ENCODE measurements at places on chromosomes 16 and 17. TPM values are rescaled to one million over a fixed set of nuclear protein-coding genes. Genes with fewer than 3 reads are reported as not detected.
A peak's percentile ranks its signal among the peaks of the same experiment; 100 is the strongest.

The BAIAP3 gene
- total RNA-seq, result 17.5 TPM

The NPIPA5 gene
- total RNA-seq, result 8.5 TPM

The HOXB2 gene
- total RNA-seq, result 15.2 TPM

The HOXB1 gene
- total RNA-seq, result 0.96 TPM

The ZNF764 gene
- 36.1 TPM for total RNA-seq

The COQ9 gene
- 74.5 TPM for total RNA-seq

The NECAB2 gene
- total RNA-seq, result 4.6 TPM

GRCh38 chr16:2194852-2195321 lies 1.5 kb downstream of the CASKIN1 start:
- no peak overlapping the region for H3K27ac ChIP-seq
- H3K36me3 ChIP-seq, result no peaks in the 10 kb centered on the region
- no peak for DNase-seq
- peaks cover 3% of the 10 kb centered on the region for H3K4me1 ChIP-seq
- peaks cover 25% of the 10 kb centered on the region for H3K27me3 ChIP-seq
- H3K4me3 ChIP-seq, result peak overlapping the region; percentile 62

- no peak for DNase-seq
- H3K4me3 ChIP-seq, result no peak overlapping the region
- no peaks in the 10 kb centered on the region for H3K36me3 ChIP-seq
- H3K27me3 ChIP-seq, result peaks cover 4% of the 10 kb centered on the region
- peaks cover 10% of the 10 kb centered on the region for H3K4me1 ChIP-seq
These were observed 414.3 kb downstream of the RBFOX1 start for GRCh38 chr16:7746941-7747340.

- H3K4me3 ChIP-seq, result no peak overlapping the region
- peaks cover 21% of the 10 kb centered on the region for H3K27me3 ChIP-seq
- no peaks in the 10 kb centered on the region for H3K36me3 ChIP-seq
- no peak overlapping the region for H3K27ac ChIP-seq
These were observed 8.3 kb downstream of the DHRS7C start for GRCh38 chr17:9783050-9783449.

DNA sequence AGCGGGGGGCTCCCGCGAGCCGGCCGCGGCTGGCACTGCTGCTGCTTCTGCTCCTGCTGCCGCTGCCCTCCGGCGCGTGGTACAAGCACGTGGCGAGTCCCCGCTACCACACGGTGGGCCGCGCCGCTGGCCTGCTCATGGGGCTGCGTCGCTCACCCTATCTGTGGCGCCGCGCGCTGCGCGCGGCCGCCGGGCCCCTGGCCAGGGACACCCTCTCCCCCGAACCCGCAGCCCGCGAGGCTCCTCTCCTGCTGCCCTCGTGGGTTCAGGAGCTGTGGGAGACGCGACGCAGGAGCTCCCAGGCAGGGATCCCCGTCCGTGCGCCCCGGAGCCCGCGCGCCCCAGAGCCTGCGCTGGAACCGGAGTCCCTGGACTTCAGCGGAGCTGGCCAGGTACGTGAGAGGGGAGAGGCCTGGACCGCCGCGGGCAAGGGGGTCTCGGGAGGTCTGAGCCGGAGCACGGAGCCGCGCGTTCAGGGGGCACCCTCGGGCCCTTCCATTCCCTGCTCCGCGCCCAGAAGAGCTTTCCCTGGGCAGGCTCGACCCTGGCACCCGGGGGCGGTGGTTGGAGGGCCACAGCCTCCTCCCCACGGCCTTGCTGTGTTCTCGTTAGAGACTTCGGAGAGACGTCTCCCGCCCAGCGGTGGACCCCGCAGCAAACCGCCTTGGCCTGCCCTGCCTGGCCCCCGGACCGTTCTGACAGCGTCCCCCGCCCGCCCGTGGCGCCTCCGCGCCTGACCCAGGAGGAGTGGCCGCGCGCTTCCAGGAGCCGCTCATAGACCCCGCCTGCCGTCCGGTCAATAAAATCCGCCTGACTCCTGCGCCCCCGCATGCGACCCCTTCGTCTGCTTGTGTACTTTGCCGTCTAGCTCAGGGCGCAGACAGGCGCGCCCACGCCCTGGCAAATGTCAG lies 591 bp downstream of the NPW start:
- no peaks in the 10 kb centered on the region for H3K36me3 ChIP-seq
- peaks cover 39% of the 10 kb centered on the region for H3K27me3 ChIP-seq
- no peak overlapping the region for H3K27ac ChIP-seq
- DNase-seq, result peak; percentile 49

GRCh38 chr17:47982645-47983390 lies 11.9 kb downstream of the CDK5RAP3 start:
- H3K27me3 ChIP-seq, result peaks cover 5% of the 10 kb centered on the region
- no peak for DNase-seq
- H3K36me3 ChIP-seq, result peaks cover 22% of the 10 kb centered on the region
- H3K27ac ChIP-seq, result peak overlapping the region; percentile 79
- peak overlapping the region; percentile 34 for H3K4me3 ChIP-seq

DNA sequence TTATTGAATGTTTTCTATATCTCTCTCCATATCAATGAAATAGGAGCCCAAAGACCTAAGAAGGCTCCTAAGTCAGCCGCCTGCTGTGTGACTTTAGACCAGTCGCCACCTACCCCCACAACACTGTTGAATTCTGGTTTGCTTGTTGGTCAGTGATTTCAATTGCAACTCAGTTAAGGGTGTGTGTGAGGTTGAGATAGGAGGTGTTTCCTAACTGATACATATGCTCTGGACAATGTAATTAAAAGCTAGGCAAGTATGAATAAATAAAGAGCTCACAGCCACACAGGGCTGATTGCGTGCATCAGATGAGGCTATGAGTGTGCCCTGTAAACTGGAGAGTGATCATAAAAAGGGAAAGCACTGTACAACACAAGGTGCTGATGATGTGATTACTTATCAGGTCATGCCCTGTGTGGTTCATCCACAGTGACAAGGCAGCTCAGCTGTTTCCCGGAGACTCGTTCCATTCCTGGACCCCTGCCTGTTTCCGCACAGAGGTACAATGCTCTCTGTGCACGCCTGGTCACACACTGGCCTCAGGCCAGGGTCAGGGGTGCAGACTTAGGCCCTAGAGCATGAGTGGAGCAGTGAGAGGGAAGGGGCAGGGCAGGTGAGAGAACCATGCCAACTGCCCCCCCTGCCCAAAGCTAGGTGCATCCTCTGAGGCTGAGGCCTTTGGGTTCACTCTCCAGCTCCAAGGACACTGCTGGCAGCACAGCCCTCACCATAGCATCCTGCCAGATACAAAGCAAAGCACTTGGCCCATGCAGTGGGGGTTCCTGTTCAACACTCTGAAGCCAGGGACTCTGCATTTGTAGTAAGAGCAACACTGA lies 3.3 kb upstream of the KRT35 start:
- H3K36me3 ChIP-seq, result no peaks in the 10 kb centered on the region
- H3K27me3 ChIP-seq, result peaks cover 24% of the 10 kb centered on the region
- no peak overlapping the region for H3K4me3 ChIP-seq
- peaks cover 15% of the 10 kb centered on the region for H3K4me1 ChIP-seq

DNA sequence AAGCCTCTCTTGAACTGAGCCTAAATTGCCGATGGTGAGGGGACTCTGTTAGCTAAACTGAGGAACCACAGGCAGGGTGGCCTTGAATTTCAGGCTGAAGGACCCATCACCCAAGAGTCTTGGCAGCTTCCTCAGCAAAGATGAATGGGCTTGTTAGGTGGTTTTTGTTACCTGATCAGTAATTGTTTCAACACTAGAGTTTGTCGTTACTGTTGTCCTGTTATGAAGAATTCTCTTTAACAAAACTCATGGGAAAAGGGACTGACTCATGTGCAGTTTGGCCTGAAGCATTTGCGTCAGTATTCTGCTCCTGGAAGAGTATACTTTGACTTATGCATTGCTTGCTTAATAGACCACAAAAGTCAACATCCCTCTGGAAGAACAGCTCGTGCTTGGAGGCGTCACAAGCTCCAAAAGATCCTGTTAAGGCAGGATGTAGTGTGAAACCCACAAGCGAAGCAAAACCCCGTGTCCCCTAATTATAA lies 206.0 kb downstream of the IRX3 start:
- no peak for DNase-seq
- H3K27ac ChIP-seq, result no peak overlapping the region
- H3K4me3 ChIP-seq, result no peak overlapping the region
- no peaks in the 10 kb centered on the region for H3K36me3 ChIP-seq

DNA sequence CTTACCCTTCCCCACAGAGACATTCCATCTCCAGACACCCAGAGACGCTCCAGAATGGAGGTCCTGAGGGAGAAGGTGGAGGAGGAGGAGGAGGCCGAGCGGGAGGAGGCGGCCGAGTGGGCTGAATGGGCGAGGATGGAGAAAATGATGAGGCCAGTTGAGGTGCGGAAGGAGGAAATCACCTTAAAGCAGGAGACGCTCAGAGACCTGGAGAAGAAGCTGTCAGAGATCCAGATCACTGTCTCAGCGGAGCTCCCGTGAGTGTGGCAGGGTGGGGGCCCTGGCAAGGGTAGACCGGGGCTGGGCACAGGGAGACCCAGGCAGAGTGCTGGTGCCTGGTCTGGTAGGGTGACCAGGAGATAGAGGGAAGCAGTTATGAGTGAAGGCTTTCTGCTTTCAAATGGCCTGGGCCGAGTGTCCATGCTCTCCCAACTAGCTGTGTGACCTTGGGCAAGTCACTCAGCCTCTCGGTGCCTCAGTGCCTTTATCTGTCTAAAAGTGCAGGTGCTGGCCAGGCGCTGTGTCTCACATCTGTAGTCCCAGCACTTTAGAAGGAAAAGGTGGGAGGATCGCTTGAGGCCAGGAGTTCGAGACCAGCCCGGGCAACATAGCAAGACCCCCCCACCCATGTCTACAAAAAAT lies 3.4 kb downstream of the DRC7 start:
- no peak overlapping the region for H3K27ac ChIP-seq
- no peak for DNase-seq
- no peak overlapping the region for H3K4me3 ChIP-seq
- peaks cover 34% of the 10 kb centered on the region for H3K4me1 ChIP-seq
- H3K27me3 ChIP-seq, result no peaks in the 10 kb centered on the region
- H3K36me3 ChIP-seq, result no peaks in the 10 kb centered on the region

DNA sequence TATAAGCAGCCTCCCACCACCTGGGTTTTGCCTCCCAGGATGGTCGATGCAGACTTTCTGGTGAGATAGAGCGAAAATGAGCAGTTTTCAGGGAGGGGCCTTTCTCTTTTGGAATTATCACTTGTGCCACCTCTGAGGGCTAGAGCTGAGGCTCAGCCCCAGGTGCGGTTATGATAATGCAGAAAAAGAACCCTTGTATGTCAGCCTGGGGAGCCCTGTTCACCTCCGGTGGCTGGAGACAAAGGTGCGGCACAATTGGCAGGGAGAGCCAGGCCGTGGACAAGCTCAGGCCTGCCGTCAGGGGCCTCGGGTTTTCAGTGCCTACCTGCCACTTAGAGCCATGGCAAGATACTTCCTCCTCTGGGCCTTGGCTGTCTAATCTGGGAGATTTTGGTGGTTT lies 4.4 kb downstream of the SCPEP1 start:
- H3K27ac ChIP-seq, result no peak overlapping the region
- H3K36me3 ChIP-seq, result peaks cover 13% of the 10 kb centered on the region
- DNase-seq, result no peak
- peaks cover 12% of the 10 kb centered on the region for H3K4me1 ChIP-seq
- H3K27me3 ChIP-seq, result no peaks in the 10 kb centered on the region
- no peak overlapping the region for H3K4me3 ChIP-seq

DNA sequence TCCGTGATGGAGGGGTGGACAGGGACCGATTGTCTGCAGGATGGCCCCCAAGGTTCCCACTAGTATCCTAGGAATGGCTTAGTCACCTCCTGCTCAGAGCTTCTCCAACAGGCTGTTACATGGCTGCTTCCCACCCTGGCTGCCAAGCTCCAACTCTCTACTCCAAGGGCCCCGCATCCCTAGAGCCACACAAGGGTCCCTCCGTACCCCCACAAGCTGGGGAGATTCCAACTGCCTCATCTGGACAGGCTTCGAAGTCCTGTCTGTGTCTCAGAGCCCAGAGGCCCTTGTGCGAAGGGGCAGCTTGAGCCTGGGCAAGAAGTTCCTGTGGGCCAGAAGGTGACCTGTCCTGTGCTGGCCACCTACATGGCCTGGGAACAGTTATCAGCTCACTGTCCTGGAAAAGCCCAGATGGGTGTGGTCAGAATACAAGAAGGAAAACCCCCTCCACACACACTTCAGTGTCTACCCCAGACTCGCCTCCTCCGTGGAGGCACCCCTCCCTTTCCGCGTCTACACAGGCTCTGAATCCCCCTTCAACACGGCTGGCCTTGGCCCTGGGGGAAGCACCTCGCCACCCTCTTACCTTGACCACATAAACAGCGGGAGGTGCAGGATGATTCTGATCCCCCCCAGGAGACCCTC lies 586 bp downstream of the MEAK7 start:
- DNase-seq, result no peak
- peaks cover 3% of the 10 kb centered on the region for H3K27me3 ChIP-seq
- peak overlapping the region; percentile 88 for H3K4me3 ChIP-seq
- peak overlapping the region; percentile 71 for H3K27ac ChIP-seq
- peaks cover 9% of the 10 kb centered on the region for H3K4me1 ChIP-seq
- H3K36me3 ChIP-seq, result peaks cover 3% of the 10 kb centered on the region

- no peak for DNase-seq
- no peaks in the 10 kb centered on the region for H3K4me1 ChIP-seq
- no peaks in the 10 kb centered on the region for H3K36me3 ChIP-seq
- H3K4me3 ChIP-seq, result no peak overlapping the region
- H3K27ac ChIP-seq, result no peak overlapping the region
These were observed 207.9 kb downstream of the SNX29 start for GRCh38 chr16:12184419-12184917.

DNA sequence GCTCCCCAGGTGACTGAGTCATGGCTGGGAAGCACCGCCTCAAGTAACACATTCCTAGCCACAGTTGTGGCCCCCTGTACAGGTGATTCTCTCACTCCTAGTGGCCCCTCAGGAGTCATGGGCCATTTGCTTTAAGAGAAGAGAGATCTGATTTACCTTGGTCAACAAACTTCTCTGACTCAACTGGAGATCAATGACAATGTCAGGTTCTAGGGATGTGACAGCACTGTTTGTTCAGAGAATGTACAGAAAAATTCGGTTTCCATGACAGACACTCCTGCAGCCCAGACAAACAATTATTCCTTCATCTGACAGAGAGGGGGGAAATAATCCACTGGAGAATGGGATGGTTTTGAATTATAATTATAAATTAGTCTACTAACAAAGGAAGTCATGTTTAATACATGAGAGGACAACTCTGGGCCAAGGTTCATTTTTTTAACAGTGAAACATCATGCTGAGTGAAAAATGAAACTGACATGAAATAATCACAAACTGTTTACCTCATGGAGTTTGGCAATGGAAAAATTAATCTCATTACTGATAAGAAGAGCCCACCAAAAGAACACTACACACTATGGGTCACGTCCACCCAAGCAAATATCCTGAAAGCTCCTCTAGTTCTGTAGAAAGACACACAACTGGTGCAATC lies 9.7 kb downstream of the ERN1 start:
- no peak overlapping the region for H3K4me3 ChIP-seq
- H3K4me1 ChIP-seq, result peaks cover 16% of the 10 kb centered on the region
- H3K27ac ChIP-seq, result no peak overlapping the region
- H3K27me3 ChIP-seq, result no peaks in the 10 kb centered on the region
- H3K36me3 ChIP-seq, result peaks cover 12% of the 10 kb centered on the region
- DNase-seq, result no peak

- DNase-seq, result no peak
- H3K4me3 ChIP-seq, result peak overlapping the region; percentile 90
- no peaks in the 10 kb centered on the region for H3K27me3 ChIP-seq
- H3K27ac ChIP-seq, result peak overlapping the region; percentile 83
- peaks cover 19% of the 10 kb centered on the region for H3K36me3 ChIP-seq
These were observed 826 bp downstream of the UNC119 start for GRCh38 chr17:28551421-28552175.
